MG63 (cell line): ENCODE measurements at places on chromosomes 2 and 18.

DNA sequence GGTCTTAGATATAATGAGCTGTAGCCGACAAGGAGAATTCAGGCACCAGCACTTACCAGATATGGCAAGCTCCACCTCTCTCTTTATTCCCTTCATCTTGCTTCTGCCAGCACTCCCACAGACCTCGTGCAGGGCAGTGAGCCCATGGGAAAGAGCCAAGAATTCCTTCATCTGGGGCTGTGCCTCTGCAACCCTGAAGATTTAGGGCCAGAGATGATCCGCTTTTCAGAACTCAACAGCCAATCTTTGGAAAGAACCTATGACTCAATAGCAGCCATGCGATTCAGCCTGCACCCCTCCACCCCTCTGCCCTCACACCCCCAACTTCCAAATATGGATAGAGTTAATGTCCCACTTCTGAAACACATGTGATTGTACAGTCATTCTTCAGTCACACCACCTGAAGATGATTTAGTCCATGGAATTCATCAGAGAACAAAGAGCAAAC is 533.7 kb upstream of the TNP1 start:
- DNase-seq = peak; percentile 92

- no peak for DNase-seq
Measured at GRCh38 chr18:55918444-55918843, 330.5 kb upstream of the TCF4 start.

DNA sequence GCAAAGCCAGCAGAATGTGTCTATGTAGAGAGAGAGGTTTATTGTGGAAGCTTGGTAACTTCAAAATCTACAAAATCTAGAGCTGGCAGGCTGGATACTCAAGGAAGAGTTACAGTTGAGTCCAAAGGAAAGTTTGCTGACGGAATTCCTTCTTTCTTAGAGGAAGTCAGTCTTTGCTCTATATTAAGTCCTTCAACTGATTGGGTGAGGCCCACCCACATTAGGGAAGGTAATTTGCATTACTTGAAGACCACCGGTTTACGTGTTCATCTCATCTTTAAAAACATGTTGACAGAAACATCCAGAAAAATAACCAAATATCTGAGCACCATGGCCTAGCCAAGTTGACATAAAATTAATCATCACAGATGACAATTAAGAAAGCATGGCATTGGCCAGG is 101.5 kb downstream of the TEX51 start:
- DNase-seq = no peak

GRCh38 chr2:185374878-185375277 is 363.7 kb upstream of the FSIP2 start:
- DNase-seq = no peak

DNA sequence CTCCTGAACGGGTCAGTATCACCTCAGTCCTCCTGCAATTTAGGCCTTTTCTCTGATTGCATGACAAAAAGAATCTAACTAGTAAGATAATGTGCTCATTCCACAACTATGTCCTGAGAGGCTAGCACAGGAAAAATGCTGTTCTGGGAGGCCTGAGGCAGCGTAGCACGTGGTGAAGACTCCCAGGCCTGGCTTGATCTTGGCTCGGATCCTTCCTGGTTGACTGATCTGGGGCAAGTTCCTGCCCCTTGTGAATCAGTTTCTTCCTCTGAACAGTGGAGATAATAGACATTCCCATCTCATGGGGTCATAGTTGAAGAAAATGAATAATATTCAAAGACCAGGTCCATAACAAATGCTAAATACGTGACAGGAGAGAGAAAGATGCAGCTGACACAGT is 12.3 kb downstream of the FBLN7 start:
- DNase-seq = peak; percentile 71

GRCh38 chr2:18123577-18123976 is 245.1 kb downstream of the KCNS3 start:
- DNase-seq = no peak

DNA sequence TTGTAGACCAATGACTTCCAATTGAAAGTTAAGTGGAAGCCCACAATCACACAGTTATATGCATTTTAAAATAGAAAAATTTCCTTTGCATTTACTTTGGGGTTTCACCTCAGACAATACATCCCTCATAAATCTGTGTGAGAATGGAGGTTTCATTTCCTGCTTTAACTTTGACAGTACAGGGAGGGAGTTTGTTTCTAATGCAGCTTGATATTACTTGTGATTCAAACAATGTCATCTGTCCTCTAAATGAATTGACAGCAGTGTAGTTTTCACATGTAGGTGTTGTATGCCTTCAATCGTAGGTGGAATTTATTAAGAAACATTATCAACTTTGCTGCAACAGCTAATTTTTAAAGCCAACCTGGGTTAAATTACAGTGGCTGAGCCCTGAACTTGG is 75.2 kb downstream of the TMEFF2 start:
- no peak for DNase-seq

DNA sequence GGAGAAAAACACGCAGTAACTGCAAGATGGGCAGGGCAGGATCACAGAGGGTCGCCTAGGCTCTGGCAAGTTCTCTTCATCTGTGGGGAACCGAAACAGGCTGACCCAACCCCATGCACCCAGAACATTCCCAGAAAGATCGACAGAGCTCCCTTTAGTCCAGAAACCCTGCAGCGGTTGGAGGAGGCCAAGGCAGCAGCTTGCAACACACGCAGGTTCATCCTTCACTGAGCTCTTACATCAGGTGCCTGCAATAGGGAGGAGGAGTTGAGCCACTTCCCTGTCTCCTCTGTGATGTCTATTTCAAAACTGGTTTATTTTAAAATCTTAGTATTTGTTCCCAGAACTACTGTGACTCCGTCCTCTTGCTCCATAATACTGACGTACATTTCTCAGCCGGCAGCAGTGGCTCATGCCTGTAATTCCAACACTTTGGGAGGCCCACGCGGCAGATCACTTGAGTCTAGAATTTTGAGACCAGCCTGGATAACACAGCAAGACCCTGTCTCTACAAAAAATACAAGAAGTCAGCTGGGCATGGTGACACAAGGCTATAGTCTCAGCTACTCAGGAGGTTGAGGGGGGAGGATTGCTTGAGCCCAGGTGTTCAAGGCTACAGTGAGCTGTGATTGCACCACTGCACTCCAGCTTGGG is 11.5 kb upstream of the SLC11A1 start:
- DNase-seq = no peak

- DNase-seq = no peak
Measured at GRCh38 chr2:222307143-222307756, 8.5 kb upstream of the PAX3 start.

GRCh38 chr2:203191961-203192360 is 46.9 kb upstream of the CYP20A1 start:
- DNase-seq = no peak

DNA sequence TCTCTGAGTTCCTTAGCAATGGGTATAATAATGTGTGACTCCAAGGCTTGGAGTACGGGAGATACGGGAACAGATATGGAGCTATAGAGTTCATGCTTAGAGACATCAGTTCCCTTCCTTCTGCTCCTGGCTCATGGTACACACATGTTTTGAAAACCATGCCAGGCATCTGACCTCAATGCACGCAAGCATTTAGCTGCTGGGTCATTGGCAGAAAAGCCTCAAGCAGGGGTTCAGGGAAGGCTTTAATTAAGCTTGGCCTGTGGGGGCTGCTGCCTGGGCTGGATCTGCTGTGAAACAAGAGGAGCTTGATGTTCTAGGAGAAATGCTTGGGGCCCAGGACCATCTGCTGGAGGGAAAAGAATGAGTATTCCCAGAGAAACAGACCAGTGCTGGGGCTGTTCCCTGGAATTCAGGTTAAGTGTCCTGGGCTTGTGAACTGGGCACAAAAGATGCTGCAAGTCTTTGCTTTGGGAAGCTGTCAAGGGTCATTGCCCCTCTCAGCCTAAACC is 3.2 kb downstream of the ALLC start:
- no peak for DNase-seq

GRCh38 chr2:12731701-12732280 is 15.1 kb downstream of the TRIB2 start:
- no peak for DNase-seq

GRCh38 chr2:287911-288757 is at the start of gene ALKAL2:
Gene ALKAL2 (minus strand): TSS chr2:288091. CDS start chr2:287835, 256 bp downstream.
- peak; percentile 31 for DNase-seq

DNA sequence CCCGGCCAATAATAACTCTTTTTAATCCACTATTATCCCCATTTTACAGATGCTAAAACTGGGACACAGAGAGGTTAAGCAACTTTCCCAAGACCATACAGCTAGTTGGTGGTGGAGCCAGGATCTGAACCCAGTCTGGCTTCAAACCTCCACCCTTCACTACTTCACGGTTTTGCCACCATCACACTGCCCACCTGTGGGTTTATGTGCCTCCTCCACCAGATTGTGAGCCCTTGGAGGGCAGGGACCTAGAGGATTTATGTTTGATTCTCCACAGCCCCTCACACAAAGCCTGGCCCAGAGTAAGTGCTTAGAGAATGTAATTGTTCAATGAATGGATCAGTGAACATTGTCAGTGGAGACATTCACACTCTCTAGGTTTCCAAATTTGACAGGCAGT is 153.4 kb upstream of the MYCN start:
- no peak for DNase-seq

DNA sequence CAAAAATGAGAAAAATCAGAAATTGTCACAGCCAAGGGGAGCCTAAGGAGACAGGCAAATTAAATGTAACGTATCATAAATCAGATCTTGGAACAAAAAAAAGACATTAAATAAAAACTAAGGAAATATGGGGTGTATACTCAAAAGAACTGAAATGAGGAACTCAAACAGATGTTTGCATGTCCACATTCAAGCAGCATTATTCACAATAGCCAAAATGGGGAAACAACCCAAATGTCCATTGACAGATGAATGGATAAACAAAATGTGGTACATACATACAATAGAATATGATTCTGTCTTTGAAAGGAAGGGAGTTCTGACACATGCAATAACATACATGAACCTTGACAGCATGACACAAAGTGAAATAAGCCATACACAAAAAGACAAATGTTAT is 155.8 kb upstream of the KLF7 start:
- DNase-seq = no peak

DNA sequence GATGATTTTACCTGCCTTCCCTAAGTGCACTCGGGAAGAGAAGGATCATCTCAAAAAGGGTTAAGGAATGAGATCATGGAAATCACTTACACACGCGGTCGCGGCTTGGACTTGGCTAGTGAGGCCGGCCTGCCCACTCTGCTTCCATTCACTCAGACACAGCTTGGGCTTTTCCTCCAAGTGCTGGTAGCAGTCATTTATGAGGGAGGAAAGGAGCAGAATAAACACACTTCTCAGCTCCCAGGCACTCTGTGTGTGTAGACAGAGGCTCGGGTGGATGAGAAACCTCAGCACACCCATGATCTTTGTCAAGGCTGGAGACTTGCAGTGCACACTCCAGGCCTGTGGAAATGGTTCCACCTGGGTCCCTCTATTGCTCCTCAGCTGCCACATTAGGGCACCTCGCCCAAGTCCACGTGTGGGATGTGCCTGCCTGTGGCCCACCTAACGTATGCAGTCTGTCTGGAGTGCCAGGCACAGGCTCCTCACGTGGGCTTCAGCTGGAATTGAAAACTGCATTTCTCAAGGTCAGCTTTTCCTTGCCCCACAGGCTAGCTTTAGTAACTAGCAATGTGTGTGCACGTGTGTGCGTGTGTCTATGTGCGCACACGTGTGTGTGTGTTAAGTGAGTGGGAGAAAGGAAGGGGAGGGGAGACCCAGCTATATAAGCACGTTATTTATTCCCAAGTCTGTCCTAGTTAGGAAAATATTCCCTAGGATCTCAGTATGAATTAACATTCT is 288.4 kb downstream of the SOX11 start:
- no peak for DNase-seq

GRCh38 chr18:53603276-53603675 is 621.2 kb downstream of the MBD2 start:
- DNase-seq = no peak

- no peak for DNase-seq
Measured at GRCh38 chr2:15927551-15928218, 12.7 kb upstream of the MYCN start.

DNA sequence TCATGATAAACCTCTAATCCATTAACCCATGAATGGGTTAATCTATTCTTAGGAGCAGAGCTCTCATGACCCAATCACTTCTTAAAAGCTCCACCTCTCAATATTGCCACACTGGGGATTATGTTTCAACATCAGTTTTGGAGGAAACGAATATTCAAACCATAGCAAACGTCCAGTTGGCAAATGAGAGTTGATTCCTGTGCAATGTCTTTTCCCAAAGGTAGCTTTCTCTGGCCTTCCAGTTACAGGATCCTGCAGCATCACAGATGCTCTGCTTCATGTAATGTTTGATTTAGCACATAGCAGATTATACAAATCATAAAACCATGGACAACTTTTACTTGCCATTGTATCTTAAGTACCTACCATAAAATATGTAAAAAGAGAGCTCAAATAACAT is 481.0 kb downstream of the TNS1 start:
- no peak for DNase-seq

DNA sequence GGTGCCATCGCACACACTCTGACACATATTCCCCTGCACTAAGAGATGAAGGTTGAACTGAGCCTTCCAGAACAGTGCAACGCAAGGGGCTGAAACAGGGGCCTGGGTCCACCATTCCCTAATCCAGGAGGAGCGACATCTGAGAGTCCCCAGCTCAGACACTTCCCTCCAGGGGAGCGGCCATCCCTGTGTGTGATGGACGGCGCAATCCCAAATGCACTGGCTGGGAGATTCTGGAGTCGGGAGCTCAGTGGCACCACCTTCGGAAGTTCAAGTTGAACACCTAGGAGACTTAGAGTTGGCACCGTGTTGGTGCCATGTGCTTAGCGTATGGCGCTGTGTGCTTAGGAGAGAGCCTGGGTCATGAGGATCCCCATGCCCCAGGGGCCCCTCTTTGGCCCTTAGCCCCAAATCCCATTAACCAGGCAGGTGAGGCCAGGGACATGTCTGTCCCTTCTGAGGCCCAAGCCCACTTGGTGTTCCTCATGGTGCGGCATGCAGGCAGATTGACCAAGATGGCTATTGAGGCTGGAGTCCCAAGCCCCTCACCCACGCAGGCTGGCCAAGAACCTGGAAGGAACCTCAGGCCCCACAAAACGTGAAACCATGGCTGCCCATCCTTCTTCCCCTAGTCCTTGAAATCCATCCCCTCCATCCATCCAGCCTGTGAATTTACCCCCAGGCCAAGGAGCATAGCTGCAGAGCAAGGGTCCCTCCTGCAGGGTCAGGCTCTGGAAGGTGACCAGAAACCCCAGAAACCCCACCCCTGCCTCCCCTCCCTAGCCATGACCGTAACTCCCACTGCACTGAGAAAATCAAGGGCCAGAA is 114.1 kb upstream of the OTOS start:
- no peak for DNase-seq
